ENCODE measurements at places on chromosomes 6 and 20.

DNA sequence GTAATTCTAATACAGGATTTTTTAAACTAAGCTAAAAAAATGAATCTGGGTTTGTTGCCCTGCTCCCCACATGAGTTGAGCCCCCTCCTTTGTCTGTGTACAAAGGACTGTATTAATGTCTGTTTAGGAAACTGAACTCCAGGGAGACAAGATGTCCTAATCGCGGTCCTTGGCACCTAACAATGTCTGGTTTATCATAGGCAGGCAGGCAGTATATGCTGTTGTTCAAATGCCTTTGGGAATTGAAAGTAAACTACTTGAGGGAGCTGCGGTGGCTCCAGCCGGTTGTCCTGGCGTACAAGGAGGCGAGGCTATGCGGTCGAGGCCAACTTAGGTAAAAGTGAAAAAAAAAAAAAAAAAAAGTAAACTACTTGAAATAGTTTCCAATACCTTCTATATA lies 98.5 kb downstream of the TULP4 start:
- H3K4me1 ChIP-seq: peaks cover 28% of the 10 kb centered on the region
- H3K4me3 ChIP-seq: no peak overlapping the region
- DNase-seq: no peak
- no peaks in the 10 kb centered on the region for H3K36me3 ChIP-seq
- no peaks in the 10 kb centered on the region for H3K27me3 ChIP-seq

- H3K4me3 ChIP-seq: no peak overlapping the region
- DNase-seq: no peak
- H3K27me3 ChIP-seq: no peaks in the 10 kb centered on the region
- H3K36me3 ChIP-seq: peaks cover 8% of the 10 kb centered on the region
- no peaks in the 10 kb centered on the region for H3K4me1 ChIP-seq
- no peak overlapping the region for H3K27ac ChIP-seq
Observed at GRCh38 chr6:158121335-158121734, 46.7 kb downstream of the SERAC1 start.

DNA sequence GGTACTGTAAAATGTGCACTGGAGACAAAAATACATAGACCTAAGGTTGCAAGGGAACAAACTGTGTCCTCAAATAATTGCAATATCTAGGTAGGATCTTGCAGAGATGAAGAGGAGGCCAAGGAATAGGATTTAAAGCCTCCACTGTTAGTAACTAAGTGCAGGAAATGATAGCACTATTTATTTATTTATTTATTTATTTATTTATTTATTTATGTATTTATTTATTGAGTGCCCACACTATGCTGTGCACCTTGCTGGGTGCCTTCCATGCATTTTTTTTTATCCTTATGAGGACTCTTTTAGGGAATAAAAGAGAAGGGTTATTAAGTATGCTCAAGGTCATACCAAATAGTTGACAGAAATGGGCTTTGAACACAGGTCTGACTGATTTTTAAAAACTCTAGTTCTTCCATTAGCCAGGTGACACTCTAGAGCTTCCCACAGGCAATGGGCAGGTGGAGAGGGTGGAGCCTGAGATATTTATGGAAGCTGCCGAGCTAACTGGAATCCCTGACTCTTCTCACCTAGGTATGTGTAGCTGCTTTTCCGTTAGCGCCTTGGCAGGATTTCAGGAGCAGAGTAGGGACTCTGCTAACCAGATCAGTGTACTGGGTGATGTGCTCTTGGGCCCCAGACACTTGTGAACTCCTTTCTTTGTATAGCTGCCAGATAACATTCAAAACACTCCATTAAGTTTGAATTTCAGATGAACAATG lies 12.8 kb upstream of the NUP153 start:
- no peak overlapping the region for H3K27ac ChIP-seq
- no peaks in the 10 kb centered on the region for H3K36me3 ChIP-seq
- H3K27me3 ChIP-seq: no peaks in the 10 kb centered on the region
- no peaks in the 10 kb centered on the region for H3K4me1 ChIP-seq
- no peak for DNase-seq

- DNase-seq: no peak
- no peak overlapping the region for H3K27ac ChIP-seq
- H3K27me3 ChIP-seq: no peaks in the 10 kb centered on the region
Observed at GRCh38 chr20:45545754-45546453, 1.3 kb downstream of the EPPIN start.

- DNase-seq: no peak
- H3K4me3 ChIP-seq: no peak overlapping the region
- H3K4me1 ChIP-seq: peaks cover 35% of the 10 kb centered on the region
- no peak overlapping the region for H3K27ac ChIP-seq
- no peaks in the 10 kb centered on the region for H3K36me3 ChIP-seq
- H3K27me3 ChIP-seq: no peaks in the 10 kb centered on the region
Observed at GRCh38 chr20:19448632-19449031, 236.2 kb downstream of the SLC24A3 start.

GRCh38 chr20:63050406-63050805 lies 43.6 kb upstream of the BHLHE23 start:
- DNase-seq: no peak
- H3K27ac ChIP-seq: no peak overlapping the region
- H3K36me3 ChIP-seq: no peaks in the 10 kb centered on the region
- H3K27me3 ChIP-seq: peaks cover 19% of the 10 kb centered on the region
- no peak overlapping the region for H3K4me3 ChIP-seq
